ENCODE measurements at places on chromosomes 4 and X.

DNA sequence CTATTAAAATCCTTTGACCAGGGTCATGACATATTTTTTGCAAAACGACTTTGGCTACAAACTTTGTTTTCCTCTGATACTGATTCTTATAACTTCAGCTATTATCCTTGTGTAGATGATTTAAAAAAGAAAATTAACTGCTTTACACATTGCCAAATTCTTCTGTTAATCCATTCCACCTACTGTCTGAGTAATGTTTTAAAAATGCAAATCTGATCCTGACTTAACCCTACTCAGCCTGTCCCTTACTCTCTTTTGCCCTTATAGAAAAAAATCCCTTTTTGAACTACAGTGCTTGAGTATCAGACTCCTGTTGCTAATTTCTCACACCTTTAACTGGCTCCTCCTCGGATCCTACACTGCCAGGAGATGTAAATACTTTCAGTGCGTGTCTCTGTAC lies 723.1 kb downstream of the ADGRL3 start:
- DNase-seq, result no peak

GRCh38 chr4:54712206-54712605 lies 54.4 kb downstream of the KIT start:
- DNase-seq, result no peak

DNA sequence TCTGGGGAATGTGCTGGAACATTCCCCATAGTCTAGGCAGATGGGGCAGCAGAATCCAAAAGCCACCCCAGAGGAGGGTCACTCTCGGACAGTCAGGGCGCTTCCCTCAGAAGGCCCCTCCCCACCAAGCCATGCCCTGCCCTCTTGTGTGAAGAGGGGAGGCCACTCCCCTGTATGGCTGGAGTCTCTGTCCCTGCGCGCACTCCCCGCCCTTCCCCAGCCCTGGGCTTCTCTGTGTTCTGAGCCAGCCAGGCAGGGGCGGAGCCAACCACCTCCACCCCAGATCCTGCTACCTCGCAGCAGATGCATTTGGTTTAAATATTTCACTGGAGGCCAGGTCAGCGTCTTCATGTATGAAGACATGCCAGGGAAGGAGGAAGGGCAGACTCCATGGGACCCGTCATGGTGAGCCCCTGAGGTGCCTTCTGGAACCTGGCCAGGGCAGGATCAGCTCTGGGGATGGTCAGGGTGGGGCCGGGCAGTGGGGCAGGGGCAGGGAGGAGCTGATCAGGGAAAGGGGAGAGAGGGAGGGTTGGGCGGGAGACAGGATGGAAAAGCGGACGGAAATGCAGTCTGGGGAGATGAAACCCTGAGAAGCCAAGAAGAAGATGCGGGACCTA lies 107.3 kb downstream of the ADRA2C start:
- DNase-seq, result no peak

DNA sequence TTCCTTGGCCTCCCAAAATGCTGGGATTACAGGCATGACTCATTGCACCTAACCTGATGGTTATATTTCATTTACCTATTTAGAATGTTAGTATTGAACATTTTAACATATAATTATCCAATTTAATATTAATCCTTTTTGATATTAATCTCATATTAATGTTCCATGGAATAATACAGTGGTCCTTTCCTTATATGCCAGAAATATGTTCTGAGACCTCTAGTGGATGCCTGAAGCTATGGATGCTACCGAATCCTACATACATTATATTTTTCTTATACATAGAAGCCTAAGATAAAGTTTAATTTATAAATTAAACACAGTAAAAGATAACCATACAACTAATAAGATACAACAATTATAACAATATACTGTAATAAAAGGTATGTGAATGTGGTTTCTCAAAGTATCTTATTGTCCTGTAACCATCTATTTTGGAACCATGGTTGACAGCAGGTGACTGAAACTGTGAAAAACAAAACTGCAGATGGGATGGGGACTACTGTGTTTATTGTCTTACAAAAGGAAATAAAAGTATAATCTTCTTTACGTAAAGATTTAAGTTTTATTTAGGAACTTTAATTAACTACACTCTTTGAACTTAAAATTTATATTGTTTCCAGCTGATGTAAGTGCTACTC lies 431.4 kb downstream of the GRID2 start:
- no peak for DNase-seq

DNA sequence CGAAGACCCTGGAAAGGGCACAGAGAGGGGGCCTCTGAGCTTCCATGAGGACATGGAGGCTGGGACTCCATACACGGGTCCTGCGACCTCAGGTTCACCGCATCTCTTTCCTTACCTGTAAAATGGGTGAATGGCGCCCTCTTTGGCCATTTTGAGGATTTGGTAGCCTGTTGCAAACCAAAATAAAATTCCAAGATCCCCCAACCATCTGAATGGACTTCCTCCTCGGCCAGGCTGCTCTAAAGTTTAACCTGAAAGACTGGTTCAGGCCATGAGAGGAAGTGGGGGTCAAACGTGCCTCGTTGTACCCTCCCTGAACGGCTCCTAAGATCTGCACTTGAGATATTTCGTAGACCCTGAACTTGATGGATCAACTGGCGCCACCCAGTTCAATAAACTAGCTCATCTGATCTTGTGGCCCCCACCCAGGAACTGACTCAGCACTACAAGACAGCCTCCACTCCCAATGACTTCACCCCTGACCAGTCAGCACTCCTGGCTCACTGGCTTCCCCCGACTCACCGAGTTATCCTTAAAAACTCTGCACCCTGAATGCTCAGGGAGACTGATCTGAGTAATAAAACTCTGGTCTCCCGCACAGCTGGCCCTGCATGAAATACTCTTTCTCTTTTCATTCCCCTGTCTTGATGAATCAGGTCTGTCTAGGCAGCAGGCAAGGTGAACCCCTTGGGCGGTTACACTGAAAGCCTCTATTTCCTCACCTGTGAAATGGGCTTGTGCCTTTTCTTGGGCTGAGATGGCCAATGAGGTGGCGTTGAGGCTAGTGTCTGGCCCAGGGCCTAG lies 32.9 kb upstream of the GPR78 start:
- no peak for DNase-seq

DNA sequence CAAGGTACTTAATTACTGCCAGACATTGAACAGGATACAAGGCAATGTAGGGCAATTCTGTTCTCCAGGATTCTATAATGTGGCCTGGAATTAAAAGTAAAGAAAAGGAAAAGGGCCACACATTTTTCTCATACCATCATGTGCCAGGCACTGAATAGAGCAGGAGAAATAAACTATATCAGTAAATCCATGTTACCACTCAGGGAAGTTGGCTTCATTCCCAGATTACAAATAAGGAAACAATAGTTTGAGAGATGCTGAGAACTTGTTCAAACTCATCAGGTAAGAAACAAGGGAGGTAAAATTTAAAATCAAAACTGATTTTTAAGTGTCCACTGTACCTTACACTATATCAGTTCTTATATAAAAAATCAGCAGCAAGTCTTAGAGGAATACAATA lies 645.0 kb upstream of the ATOH1 start:
- no peak for DNase-seq

DNA sequence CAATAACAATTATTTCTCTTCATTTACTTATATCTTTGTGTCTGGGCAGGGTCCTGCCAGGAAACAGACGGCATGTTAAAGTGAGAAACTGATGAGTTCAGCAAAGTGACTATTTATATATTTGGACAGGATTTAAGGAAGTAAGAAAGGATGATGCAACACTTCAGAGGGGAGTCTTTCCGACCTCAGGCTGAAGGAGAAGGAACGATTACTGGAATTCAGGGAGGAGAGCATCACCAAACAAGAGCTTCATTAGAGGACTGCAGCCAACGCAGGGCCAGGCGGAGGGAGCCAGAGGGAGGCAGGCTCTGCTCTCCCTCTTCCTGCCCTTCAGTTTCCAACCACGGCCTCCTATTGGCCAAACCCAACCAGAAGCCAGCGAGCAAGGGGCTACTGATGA lies 1.5 kb upstream of the TLR7 start:
- DNase-seq, result no peak

DNA sequence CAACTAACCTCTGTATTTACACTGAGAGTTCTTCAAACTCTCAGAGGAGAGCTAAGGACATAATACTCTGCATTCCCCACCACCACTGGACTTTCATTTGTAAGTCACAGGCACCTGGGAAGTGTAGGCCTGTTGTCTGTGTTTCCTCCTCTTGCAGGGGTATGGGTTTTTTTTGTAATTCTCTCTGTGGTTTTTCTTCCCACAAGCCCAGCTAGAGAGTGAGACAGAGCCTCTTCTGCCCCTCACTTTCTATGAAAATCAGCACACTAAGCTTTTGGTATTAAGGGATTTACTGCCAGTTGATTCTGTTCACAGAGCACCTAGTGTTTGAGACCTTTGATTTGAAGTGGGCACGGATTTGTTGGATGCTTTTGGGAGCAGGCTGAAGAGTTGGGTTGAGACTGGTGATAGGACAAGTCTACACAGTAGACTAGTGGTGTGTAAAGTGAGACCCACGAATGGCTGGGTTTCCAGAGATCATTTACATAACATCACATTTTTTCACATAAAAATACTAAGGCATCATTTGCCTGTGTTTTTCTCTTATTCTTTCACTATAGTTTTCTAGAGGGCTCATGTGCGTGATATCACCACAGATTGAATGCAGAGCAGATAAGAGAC lies 28.9 kb upstream of the WDR17 start:
- DNase-seq, result no peak

DNA sequence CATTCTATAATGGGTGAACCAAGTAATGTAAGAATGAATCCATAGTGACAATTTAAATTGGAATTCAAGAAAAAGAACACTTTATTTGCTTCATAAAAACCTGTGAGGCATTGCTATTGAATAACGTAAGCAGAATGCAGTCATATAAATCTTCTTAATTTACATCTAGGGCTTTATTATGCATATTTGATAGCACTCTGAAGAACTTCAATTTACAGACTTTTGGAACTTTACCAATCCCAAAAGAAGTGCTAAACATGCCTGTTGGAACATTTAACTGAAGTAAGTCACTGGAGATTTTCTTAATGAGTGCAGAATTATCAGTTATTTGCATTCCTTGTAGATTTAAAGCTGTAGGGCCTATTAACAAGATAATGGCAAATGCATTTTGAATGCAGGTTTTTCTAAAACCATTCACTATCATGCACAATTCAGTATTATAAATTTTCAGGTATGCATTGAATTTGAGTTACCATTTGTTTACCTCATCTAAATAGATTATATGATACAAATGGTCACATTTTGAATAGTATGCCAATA lies 1181.2 kb downstream of the ARAP2 start:
- no peak for DNase-seq

GRCh38 chrX:109818976-109819375 lies 85.9 kb upstream of the ACSL4 start:
- no peak for DNase-seq

DNA sequence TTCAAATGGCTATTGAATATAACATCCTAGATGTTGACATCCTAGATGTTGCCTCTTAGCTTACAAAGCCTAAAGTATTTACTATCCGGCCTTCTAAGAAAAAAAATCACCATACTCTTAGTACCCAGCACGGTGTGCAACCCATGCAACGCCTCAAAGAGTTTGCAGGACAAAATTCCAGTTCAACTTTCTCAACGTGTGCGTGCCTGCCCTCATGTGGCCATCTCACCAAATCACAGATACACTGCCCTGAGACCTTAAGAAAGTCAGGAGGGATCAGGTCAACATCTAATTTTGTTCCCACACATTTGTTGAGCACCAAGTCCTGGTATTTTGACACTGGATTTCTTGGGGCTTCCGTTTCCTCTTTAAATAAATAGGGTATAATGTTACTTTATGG lies 68.3 kb downstream of the CRMP1 start:
- no peak for DNase-seq

DNA sequence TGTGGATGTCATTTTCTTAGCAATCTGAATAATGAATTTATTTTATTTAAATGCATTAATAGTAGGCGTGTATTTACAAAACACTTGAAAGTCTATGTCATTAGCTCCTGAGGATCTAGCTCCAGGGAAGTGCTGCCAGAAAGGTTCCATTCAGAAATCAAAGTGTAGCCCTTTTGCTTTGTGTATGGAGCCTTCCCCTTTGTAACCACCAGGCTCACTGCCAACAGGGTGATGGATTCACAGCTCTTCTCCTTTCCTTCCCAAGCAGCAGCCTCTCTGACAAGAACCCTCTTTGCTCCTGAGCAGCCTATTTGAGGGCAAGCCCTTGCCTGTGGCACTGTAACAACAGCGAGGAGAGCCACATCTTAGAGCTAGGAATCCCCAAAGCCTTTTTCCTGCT lies 286.0 kb upstream of the RASGEF1B start:
- no peak for DNase-seq

- no peak for DNase-seq
These were observed 390.5 kb upstream of the TECRL start for GRCh38 chr4:64799751-64800150.

DNA sequence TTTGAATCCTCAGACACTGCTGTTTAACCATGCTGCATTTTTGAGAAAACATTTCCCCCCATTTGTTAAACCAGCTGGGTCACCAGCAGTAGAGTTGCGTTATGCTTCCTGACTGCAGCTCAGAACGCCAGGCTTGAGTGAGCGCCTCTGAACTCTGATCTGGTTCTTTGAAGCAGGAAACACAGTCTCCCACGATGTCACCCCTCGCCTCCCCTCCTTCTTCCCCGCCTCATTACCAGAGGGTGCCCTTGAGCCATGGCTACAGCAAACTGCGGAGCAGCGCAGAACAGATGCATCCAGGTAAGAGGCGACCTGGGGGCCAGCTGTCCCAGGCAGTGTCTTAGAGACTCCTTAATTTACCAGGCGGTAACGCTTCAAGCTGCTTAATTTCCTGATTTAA lies 78.4 kb downstream of the REPS2 start:
- no peak for DNase-seq

All from stimulated activated CD8-positive, alpha-beta memory T cell treated with anti-CD3 and anti-CD28 coated beads, Interleukin-7, amount 100 ng/mL, for 48 hours (primary cell).